ENCODE measurements at places on chromosomes 7 and 10.

DNA sequence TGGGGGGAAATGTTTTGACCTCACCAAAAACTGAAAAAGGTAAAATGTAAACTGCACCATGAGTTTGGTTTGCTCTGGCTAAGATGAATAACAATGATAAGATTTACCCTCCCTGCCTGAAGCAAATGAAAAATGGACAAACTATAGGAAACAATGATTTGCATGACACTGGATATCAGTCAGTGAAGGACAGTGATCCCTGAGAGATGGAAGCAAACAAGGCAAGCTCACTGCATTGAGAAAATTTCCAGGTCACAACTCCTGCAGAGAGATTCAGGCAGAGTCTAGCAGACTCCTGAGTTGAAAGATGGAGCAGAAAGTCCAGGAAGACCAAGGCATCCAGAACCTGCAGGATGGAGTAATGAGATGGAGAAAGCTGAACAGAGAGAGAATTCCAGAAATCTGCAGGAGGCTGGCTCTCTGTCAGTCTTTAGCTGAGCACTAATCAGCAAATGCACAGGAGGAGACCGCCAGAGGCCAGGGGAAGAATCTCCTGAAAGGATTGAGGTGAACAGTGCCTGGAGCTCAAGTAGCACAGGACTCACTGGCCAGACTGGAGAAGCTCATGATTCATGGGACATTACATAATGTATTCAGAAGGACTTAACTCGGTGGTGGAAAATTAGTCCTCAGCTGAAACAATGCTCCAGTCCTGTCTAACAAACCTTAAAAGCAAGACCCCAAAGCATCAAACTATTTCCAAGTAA is 51.2 kb upstream of the PALS2 start:
- no peak for DNase-seq

DNA sequence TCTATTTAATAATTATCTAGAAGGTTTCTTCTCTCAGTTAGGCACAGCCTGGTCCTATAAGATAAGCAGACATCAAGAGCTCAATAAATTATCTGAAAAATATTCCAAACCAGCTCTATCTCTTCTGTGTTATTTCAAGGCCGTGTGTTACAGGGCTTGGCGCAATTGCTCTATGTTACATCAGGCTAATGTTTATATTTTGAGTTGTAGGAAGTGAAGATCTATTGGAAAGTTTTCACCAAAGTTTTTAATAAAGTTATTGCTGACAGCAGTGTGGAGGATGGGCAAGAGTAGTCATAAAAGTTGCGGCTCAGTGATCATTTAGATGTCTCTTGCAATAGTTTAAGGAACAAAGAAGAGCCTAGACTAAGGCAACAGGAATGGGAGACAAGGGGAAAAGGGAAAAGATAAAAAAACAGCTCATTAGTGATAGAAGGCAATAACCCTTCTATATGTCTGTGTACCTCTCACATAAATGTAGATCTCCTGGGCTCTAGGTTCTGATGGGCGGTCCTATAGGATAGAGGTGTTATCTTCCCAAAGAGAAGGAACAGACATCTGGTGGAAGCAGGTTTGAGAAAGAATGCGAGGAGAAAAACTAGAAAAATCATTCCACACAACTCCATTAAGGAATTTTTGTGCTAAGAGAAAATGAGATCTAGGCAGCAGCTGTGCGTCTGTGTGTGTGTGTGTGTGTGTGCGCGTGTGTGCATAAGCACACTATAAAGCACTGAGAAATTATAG is 5.9 kb upstream of the ANKRD7 start:
- DNase-seq, result no peak

- DNase-seq, result no peak
Observed at GRCh38 chr7:33129806-33130153, 416 bp downstream of the BBS9 start.

DNA sequence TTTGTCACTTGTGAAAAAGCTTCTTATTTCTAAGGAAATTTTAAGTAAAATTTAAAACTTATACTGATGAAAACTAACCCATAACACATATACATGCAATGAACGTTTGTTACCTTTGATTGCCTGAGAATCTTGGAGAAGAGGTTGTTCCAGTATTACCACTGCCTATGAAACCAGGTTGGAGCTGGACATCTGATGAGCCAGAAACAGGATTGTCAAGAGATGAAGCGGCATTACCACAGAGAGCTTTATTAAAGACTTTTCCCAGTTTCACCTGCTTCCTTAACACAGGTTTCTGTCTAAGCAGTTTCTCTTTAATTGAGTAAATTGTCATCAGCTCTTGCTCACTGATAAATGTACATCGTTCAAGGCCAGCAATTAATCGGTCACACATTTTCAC is 9.0 kb upstream of the KIF20B start:
- DNase-seq, result no peak

DNA sequence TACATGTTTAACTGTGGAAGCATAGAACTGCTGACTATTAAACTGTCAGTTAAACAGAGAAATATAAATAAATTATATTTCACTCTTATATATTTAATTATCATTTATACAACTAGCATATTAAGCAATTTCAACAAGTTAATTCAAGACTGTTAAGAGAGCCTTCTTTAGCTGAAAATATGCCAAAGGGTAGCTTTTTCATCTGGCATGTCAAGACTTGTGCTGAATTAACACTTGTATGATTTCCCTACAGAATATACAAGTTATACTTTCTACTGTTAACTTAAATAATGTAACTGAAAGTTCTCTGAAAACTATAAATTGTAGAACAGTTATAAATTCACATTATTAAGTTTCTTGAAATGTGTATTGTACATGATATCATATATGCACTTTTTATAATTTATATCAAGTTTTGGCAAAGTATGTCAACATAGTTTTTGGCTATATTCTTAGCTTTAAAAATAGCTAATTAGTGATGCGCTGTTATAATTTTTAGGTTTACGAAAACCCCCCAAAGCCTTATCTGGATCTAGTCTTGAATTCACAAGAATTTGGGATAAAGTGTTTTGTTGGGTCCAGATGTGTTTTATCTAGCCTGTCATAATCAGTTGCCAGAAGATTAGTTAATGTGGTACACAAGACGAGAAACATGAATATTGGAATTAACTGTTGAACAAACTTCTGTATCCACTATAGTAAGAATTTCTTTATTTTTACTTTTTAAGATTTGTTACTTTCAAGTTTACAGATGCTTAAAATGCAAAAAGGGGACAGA is 231.1 kb upstream of the FOXP2 start:
- no peak for DNase-seq

DNA sequence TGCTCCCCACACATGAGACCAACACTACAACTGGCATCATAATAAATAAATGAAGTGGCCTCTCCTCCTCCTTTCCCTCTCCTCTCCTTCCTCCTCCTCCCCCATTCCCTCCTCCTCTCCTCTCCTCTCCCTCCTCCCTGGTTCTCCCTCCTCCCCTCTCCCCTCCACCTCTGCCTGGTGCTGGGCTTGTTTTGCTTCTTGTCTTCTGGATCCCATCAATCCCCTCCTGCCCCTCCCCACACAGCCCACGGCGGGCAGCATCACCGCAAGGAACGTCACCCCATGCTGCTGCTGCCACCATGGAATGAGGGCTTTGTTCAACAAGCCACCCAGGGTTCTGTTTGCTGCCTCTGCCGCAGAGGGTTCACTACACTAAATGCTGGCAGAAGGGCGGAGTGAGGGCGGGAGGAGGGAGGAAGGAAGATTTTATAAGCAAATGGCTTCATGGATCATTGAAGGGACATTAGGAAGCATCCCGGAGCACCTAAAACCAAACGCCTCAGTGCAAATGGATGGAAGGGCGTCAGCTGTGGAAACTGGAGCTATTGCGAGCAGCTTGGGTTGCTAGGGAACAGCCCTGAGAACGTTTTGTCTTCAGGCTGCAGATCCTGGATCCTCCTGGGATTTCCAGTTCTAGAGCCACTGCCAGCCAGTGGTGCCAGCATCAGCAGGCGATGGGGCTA is 379.7 kb upstream of the ZMIZ1 start:
- no peak for DNase-seq

DNA sequence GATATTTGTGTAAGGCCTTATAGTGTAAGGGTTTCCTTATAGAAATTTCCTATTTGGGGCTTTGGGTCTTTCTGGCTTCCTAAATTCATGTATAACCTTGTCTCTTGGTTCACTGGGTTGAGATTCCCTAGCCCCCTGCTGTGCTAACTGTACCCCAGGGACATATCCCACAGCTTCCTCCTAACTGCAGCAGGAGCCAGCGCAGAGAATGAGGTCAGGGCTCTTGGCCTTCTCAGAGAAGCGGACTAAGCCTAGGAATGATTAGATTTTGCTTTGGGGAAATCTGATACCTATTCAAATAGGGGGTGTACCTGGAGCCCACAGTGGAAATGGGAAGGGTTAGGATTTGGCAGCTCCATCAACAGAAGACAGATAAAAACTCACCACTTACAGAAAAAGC is 138.1 kb upstream of the EFCAB10 start:
- DNase-seq, result no peak

DNA sequence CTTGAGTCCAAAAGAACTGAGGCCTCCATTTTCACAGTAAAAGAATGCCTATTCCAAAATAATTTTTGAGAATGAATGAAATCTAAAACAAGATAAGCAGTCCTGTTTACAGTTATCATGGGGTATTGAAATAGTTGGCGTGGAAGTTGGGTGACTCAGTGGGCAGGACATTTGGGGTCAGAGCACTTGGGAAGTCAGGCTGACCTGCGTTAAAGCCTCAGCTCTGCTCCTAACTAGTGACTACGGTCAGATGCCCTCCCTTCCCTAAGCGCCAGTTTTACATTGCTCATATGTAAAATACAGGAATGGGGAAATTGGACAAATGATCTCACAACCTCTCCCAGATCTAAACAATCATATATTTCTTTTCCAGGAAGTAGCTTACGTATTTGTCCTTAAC is 2.3 kb upstream of the PAPSS2 start:
- no peak for DNase-seq

DNA sequence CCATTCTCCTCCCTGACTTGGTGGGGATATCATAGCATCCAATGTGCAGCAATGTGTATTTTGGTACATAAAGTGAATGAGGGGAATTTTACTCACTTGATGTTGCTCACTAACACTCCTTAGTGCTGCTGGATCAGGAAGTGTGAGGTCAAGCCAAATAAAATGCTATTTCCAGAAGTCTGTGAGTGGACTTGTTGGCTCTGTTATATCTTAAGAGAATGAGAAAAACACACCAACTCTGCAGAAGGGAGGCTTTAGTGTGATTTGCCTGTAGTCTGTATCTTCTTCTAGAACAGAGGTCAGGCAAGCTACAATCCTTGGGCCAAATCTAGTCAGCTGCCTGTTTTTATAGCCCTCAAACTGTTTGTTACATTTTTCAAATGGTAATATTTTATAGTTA is 154.3 kb downstream of the POLR1F start:
- DNase-seq, result no peak

DNA sequence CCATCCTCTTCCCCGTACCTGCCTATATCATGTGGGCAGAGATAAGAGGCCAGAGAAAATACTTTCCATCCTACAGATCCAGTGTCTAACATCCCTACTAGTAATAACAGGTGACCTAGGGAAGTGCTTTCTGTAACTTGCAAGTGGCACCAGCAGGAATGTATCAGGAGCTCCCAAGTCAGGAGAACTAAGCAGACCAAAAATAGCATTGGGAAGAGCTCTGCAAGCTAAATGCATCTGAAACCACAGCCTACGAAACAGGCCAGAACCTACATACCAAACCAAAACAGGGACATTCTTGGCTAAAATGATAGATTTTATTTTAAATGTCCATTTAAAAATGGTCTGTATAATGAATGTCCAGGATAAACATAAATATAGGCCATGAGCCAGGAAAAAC is 680.8 kb downstream of the PHTF2 start:
- no peak for DNase-seq

- DNase-seq, result no peak
Observed at GRCh38 chr7:47833211-47833610, 115.1 kb downstream of the PKD1L1 start.

GRCh38 chr7:52189153-52189778 is 846.2 kb upstream of the POM121L12 start:
- no peak for DNase-seq

- DNase-seq, result peak; percentile 3
Observed at GRCh38 chr7:7596176-7596575, 29.5 kb downstream of the MIOS start.

- DNase-seq, result no peak
Observed at GRCh38 chr10:77138541-77138940, 499.1 kb downstream of the KCNMA1 start.

DNA sequence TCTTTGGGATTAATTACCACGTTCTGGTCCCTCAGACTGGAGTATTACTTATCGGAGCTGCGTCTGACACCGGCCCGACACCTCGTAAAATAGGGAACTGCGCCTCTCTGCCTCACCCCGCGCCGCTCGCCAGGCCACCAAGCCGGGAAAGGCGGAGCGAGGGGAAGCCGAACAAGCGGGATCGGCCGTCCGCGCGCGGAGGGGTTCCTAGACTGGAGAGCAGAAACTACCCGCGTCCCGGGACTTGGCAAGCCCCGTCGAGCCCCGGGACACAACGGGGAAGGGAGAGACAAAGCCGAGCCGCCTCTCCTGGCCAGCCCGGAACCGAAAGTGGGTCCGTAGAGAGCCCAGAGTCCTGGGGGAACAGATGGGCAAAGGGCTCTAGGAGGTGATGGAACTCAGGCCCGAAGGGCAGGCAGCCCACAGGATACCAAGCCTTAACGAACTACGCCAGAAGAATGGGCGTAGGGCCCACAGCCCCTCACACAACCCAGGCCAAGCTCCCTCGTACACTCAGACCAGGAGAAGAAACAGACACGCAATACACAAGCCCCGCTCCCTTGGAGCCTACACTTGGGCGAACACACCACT is 6.5 kb downstream of the LBX1 start:
- no peak for DNase-seq

DNA sequence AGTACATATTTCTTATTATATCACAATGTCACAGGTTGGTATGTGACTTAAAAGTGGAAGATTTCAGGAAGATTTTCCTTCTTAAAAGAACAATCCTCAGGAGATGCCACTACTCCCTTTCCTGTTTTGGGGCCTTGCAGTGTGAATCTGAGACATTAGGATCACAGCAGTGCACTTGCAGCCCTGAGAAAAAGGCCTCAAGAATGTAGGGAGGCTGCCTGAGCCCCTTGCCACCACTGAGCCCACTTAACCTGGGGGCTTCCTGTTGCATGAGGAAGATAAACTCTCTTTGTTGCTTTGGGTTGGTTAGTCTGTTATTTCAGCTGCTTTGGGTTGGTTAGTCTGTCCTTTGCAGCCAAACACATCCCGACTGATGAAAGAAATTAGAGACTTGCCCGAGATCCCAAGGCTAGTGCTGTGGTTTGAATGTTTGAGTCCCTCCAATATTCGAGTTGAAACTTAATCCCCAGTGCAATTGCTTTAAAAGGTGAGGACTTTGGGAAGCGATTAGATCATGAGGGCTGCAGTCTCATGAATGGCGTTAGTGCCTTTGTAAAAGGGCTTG is 151.3 kb upstream of the SP4 start:
- no peak for DNase-seq

- DNase-seq, result no peak
Observed at GRCh38 chr7:11492307-11492706, 339.7 kb downstream of the THSD7A start.

DNA sequence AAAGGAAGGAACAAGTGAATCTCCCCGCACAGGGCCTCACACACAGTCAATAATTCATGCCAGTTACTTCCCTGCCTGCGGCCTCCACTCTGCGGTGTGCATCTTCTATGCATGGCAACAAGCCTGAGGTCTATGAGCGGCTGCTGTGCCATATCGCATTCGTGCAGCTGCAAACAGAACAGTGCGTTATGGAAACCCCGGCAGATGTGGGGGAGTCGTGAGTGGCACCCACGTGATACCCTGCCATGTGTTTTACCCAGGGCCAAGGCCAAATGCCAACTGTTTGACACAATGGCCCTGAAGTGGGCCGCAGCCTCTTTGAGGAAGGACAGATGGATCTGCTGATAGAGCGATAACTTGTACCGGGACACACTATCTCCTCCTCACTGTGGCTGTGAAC is 13.4 kb downstream of the TNS3 start:
- DNase-seq, result no peak

GRCh38 chr10:58175990-58176900 is 91.4 kb downstream of the IPMK start:
- no peak for DNase-seq
